OCI-M1 (cell line): ENCODE measurements at places on chromosomes 7 and 10.
A peak's percentile ranks its signal among the peaks of the same experiment; 100 is the strongest.

DNA sequence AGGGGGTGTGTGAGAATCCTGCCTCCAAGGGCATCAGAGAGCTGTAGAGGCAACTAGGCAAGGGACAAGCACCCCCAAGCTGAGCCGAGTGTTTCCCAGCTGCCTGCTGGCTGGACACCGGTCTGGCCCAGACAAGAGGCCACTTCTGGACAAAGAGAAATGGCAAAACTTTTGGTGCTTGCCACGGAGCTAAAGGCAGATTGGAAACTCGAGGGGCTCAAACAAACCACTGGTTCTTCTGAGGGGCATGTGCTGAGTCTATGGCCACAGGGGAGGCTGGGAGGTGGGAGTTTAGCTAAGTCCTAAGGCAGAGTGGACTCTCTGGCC lies 66.5 kb upstream of the INPP5A start:
- DNase-seq: no peak

DNA sequence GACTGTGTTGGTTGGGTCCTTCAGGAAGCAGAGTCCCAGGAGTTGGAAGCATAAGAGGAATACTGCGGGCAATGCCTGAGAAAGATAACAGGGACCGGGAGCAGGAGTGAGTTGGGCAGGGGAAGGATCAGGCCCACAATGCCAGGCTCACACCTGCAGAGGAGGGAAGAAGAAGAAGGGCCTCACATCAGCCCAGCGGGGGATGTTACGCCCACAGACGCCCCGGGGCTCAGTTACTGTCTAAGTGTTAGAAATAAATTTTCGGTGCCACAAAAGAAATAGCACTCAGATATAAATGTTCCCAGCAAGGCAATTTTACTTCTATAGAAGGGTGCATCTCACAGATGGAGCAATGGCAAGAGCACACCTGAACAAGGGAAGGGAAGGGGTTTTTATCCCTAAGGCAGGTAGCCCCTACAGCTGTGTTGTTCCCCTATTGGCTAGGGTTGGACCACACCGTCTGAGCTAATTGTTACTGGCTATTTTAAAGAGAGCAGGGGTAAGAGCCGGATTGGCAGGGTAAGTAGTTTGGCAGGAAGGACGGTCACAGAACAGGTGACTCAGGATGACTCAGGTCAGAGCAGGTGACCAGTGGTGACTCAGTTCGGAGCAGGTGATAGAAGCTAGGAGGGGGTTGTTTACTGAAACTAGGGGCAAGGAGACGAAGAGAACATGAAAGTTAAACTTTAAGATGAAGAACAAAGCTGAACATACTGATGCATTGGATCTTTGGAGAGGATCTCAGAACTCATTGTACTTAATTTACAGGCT lies at the start of gene NOS3:
TSS of gene NOS3 (plus strand) at position 602 of the 771 bp plus-strand sequence. CDS start 2,787 bp downstream, outside the sequence.
- no peak for DNase-seq

DNA sequence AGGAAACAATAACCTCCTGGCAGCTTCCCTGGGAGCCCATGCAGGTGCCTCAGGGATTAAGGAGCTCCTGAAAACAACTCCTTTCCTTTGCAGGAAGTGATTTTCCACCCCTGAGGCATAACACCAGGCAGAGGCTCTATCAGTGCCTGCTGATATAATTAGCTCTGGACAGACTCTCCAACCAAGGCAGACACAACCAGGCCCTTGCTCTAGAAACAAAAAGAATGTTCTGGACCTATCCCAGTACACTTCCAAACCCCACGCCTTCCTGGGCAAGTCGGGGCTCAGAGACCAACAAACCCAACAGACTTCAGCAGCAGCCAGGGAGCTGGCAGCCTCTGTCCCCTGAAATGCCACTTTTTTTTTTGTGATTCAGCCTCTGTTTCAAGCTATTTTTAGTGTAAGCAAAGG lies 247.1 kb downstream of the KCNMA1 start:
- no peak for DNase-seq

DNA sequence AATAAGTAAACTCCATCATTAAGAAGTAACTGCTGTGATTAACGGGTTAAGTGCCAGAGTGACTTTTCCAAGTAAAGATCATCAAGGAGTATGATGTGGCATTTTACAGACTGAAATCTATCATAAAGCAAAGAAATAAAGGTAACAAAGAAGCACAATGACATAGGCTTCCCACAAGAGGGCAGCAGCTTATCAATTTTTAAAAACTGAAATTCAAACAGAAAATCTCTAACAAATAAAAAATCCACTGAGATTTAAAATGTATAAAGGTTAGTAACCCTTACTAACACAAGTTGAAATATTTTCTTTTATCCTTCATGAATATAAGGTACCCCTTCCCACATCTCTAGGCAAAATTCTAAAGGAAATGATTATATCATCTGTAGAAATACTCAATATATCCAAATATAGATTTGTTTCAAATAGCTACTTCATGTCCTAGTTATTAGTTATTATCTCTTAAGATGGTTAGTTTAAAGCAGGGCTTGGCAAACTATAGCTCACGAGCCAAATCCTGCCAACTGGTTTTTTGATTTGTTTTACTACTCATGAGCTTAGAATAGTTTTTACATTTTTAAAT lies 29.2 kb downstream of the FAM3C start:
- DNase-seq: peak; percentile 42
